ENCODE measurements at places on chromosomes 1 and 21.

- no peak for DNase-seq
Observed at GRCh38 chr1:86502721-86503405, 34.1 kb downstream of the CLCA1 start.

- DNase-seq: no peak
Observed at GRCh38 chr1:27001570-27002360, 8.3 kb downstream of the TRNP1 start.

- DNase-seq: no peak
Observed at GRCh38 chr1:51305371-51305823, 25.0 kb downstream of the TTC39A start.

GRCh38 chr1:32100359-32100758 lies 7.5 kb upstream of the KPNA6 start:
- DNase-seq: no peak

DNA sequence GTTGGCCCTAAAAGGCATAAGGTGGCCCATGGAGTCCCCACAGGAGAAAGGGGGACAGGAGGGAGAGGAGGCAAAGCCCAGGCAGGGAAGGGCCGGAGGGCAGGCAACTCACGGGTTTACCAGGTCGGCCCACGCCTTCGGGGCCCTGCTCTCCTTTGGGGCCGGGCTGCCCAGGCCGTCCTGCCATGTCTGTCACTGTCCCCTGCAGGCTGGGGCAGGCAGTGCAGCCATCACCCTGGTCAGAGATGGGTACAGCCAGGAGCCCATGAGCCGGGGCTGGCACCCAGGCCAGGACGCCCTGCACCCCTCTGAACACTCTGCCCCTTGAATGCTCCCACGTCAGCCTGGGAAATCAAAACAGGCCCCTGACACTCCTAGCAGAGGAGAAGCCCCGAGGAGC lies 19.8 kb downstream of the COL16A1 start:
- no peak for DNase-seq

GRCh38 chr1:186337554-186337953 lies 37.5 kb downstream of the TPR start:
- no peak for DNase-seq

- DNase-seq: no peak
Observed at GRCh38 chr1:233566886-233567285, 47.0 kb upstream of the KCNK1 start.
